ENCODE measurements at places on chromosomes 6 and 20.
A peak's percentile ranks its signal among the peaks of the same experiment; 100 is the strongest.

DNA sequence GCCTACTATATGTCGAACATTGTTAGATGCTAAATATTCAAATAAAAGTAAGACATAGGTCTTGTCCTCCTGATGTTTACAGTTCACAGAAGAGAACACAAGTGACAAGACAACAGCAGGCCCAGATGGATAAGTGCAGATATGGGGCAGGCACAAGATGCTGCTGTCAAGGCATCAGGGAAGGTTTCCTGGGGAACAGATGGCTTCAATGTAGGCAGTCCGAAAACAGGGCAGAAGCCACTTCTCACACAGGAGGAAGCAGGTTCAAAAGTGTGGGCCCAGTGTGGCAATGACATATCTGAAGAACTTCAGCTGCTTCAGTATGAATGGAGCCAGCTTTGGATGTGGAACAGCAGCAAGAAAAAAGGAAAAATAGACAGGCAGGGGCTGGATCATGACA lies 32.5 kb downstream of the HLA-DPB1 start:
- no peak for DNase-seq

DNA sequence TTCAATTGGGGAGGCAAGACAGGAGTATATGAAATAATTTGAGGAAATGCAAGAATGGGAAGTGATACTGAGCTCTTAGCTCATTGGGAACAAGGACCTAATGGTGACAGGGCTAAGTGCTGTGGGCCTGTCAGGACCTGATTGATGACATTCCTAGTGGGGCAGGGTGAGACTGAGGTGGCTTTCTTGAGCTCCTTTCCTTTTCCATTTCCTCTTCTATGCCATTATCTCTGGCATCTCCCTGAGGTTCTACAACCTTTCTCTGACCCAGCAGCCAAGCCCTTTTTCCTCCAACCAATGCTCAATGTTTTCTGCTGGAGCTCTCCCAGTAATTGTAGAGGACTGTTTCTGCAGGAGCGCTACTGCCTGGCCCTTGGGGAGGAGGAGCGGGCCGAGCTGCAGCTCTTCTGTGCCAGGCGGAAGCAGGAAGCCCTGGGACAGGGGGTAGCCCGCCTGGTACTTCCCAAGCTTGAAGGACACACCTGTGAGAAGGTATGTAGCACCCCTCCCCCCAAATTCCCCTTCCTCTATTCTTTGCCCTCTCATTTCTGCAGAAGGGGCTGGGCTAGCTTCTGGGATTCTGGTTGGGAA lies 2.8 kb upstream of the TOMM6 start:
- no peak for DNase-seq

DNA sequence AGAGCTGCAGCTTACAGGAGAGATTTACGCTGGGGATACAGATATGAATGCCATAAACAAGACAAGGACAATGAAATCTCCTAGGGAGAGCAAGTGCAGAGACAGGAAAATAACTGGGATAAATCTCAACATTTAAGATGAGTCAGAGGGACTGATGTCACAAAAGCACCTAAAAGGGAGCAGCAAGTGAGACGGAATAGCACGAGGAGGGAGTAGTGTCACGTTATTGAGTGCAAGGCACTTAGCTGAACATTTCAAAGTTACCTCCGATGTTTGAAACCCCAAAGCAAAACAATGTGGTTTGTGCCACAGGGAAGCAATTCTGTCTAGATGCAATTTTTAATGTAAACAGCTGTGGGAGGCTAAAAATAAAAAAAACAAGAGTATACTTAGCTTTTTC lies 1131.7 kb upstream of the EYS start:
- no peak for DNase-seq

DNA sequence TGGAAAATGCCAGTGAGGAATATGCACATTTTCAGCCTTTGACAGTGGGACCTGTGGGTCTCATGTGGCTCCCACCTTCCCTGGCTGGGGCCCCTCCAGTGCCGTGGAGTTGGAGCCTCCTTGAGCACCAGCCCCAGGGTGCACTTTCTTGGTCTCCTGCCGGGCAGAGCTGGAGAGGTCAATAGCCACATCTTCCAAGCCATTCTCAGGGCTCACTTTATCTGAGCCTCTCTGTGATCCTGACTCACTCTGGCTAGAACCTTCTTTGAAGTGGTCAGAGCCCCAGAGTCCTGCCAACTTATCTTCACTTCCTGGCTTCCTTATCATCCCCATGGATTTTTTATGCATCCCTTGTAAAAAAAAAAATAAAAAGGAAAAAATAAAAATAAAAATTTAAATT lies 5.7 kb downstream of the VSX1 start:
- peak; percentile 70 for DNase-seq

DNA sequence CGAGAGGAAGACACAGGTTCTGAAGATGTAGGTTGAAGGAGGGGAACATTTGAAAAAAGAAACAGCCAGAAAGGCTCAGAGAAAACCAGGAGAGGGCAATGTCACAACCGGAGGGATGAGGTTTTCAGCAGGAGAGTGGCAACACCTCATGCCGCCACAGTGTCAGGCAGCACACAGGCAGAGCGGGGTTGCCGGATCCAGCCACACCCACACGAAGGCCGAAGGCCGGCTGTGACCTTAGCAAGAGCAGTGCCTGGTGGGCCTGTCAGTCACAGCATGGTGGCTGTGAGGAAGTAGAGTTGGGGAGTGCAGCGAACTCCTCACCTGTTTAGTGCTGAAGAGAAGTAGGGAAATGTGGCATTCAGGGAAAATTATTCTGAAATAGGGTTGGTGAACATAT lies 14.0 kb downstream of the HDDC2 start:
- no peak for DNase-seq

GRCh38 chr6:168120390-168121302 lies 41.6 kb upstream of the FRMD1 start:
- DNase-seq, result no peak

GRCh38 chr6:108565893-108566292 lies 5.2 kb downstream of the FOXO3 start:
- no peak for DNase-seq

Measured in vagina (tissue), 2 donors.